ENCODE measurements at places on chromosomes 11 and 22.

DNA sequence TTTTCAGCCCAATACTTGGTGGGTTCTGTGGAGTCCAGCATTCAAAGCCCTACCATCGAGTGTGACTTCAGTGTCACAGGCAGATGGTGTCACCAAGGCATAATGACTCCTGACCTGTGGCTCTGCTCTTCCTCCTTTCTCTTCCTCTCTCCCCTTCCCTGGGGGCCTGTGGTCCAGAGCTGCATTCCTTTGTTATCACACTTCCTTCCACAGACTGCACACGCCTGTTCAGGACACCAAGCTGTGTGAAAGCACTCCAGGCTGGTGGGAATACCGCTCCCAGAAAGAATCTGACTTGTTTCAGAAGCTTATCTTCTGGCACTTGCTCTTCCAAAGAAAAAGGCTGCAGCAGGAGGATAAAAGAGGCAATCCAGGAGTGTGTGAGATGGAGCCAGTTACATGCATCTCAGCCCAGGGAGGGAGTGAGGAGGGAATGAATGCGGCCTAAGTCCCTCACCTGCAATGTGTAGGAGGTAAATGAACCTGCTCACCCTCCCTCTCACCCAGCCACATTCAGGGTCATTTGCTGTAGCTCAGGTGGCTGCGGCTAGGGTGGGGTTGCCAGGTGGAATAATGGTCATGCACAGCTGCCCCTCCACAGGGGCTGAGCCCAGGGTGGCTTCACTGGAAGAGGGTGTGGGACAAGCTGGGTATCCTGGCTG lies 79.3 kb downstream of the ADAMTS15 start:
- DNase-seq, result no peak

DNA sequence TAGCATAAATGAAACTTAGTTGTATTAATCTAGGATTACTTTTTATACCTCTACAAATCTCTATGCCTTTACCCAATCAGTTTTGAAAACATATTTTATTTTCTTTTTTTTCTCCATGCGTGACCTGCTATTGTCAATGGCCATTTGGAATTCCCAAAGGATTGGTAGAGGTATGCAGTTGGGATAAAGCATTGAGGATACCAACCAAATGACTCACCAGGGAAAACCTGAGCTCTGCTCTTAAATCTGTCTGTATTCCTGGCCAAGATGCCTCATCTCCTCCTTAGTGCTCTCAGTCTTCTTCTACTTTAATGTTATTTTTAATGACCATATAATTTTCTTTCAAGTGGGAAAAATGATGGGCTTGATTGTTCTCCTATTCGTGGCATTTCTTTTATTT lies 61.9 kb downstream of the EHF start:
- no peak for DNase-seq

DNA sequence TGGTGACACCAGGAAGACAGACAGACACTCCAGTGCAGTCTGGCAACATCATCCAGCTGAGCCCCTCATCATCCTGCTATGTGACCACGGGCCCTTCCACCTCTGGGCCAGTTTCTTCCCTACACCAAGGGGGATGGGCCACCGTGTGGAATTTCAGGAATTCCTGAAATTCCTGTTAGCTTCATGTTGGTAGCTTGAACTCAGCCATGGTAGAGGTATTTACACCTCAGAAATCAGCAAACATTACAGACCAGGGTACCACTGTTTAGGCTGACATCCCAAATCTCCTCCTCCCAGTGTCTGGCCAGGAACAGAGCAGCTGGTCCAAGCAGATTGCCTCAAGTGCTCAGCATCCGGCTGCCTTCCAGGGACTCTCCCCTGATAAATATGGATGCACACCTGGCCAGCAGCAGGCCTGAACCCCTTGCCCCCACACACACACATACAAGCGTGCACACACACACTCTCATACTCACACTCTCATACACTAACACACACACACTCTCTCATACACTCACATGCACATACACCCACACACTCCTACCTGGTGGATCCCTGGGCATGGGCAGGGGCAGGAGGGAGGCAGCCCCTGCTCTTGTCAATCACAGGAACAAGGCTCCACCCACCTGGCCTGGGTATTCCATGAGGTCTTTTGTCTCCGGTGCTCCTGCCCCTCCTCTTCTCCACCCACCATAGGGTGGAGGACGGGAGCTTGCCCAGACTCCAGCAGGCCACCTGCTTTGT lies 85.2 kb downstream of the BUD13 start:
- no peak for DNase-seq

GRCh38 chr11:13760115-13760514 lies 91.6 kb downstream of the FAR1 start:
- DNase-seq, result no peak

DNA sequence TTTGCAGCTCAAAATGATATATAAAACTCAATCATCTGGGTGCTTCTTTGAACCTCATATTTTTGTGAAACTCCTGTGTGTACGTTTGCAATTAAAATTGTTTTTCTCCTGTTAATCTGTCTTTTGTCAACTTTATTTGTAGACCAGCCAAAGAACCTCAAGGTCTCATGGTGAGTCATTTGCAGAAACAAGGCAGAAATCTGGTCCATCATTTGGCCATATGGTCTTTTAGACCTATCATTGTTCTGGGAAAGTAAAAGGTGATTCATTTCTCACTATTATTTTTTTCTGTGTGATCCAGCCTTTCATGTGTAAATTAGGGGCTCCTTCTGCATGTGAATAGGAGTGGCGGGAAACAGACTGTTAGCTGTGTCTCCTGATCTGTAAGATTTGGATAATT lies 399.1 kb upstream of the DDI1 start:
- no peak for DNase-seq

GRCh38 chr11:31022080-31022479 lies 347.5 kb downstream of the DCDC1 start:
- no peak for DNase-seq

Data from SK-N-DZ (cell line).